ENCODE measurements at places on chromosomes 11 and 22.

- peak; percentile 59 for DNase-seq
Measured at GRCh38 chr11:124075841-124076651, 34.9 kb upstream of the OR10G7 start.

- no peak for DNase-seq
Measured at GRCh38 chr11:35305670-35306382, 113.5 kb downstream of the SLC1A2 start.

GRCh38 chr11:78595436-78596130 is 20.9 kb upstream of the NARS2 start:
- DNase-seq = no peak

DNA sequence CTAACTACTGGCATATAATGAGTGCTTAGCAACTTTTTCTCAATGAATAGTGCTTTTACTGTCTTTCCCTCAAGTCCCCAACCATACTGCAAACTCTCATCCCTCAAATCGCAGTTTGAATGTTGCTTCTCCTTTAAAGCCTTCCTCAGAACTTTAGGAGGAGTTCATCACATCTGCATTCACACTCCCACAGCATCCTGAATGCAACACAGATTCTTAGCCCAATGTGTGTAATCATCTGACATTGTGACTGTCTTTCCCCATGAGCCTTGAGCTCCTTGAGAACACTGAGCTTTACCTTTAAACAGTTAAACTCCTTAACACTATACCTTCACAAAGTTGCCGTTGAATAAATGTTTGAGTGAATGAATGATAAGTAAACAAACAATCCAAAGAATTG is 81.7 kb upstream of the FAM181B start:
- no peak for DNase-seq

DNA sequence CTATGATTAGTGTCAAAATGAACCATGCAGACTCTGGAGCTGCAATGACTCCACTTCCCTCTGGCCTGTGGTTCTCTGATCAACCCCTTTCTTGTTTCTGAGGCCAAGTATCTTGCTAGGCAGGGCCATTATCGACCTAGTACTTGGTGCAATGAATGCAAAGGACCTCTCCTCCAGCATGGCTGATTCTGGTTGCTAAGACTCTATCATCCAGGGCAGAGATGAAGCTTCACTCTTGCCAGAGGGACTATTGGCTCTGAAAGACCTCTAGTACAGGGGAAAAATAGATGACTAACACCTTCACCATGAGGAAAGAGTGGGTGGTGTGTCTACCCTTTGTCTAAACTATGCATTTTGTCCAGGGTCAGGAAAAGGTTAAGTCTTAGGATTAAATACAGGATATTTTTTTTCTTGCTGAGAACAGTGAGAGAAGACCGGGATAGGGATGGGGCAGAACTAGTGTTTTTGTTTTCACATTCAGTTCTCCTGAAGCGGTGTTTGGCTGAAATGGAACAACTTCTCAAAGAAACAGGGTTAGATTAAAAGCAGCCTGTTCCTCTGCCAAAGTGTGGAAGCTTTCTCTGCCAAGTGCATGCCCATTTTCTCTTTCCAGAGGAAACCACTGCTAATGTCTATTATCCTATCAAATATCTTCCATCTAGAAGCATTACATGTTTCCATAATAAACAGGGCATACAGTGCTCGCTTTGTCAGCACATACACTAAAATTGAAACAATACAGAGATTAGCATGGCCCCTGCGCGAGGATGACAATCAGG is 5.0 kb upstream of the MTFP1 start:
- DNase-seq = no peak

- no peak for DNase-seq
Measured at GRCh38 chr11:119415966-119416365, 7.0 kb downstream of the THY1 start.

DNA sequence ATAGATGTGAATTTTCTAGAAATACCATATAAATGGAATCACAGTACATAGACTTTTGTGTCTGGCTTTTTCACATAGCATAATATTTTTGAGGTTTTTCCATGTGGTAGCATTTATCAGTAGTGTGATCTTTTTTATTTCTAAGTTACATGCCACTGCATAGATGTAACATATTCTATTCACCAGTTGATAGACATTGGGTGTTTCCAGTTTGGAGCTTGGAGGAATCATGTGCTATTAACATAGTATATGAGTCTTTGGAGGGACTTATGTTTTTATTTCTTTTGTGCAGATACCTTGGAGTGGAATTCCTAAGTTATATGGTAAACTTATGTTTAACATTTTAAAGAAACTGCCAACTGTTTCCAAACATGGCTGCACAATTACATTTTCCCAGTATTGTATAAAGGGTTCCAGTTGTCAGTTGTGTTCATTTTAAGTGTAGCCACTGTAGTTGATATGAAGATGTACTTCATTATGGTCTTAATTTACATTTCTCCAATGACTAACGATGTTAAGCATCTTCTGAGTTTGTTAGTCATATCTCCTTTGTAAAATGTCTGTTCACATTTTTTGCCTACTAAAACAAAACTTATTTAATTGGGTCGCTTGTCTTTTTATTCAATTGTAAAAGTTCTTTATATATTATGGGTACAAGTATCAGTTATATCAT is 145.7 kb upstream of the TRPC6 start:
- DNase-seq = no peak

DNA sequence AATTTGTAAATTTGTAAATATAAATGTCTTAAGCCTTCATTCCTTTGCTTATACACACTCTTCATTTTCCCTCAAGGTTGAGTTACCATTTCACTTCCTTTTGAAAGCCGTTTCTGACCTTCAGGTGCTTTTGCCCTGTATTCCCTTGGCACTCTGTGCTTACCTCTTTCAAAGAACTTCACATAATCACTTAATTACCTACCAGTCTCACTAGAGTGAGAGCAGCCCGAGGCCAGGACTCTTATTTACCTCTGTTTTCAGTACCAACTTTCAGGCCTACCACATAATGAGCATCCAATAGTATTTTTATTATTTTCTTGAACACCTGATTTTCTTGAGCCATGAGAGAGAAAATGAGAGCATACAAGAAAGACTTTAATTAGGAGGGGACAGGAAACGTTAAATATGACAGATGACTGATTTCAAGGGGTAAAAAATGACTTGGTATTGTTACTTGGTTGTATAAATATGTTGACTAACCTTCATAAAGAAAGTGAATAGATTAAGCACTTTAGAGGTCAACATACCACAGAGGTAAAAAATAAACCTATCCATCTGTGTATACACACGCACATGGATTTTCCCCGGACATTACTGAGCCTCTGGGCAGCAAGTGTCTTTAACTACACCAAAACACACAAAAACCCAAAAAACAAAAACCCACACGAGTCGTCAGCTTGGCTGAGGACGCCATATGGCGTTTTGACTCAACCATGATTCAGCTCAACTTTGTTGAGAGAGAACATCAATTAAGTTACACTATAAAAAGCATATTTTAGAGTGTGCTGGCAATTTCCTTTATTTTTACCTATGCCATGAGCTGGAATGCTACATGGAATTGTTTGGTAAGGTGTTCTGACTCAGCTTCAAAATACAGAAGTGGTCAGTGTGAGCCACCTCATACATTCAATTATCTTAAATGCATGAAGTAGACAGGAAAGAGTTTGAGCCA is 7.6 kb downstream of the ATXN10 start:
- DNase-seq = no peak

DNA sequence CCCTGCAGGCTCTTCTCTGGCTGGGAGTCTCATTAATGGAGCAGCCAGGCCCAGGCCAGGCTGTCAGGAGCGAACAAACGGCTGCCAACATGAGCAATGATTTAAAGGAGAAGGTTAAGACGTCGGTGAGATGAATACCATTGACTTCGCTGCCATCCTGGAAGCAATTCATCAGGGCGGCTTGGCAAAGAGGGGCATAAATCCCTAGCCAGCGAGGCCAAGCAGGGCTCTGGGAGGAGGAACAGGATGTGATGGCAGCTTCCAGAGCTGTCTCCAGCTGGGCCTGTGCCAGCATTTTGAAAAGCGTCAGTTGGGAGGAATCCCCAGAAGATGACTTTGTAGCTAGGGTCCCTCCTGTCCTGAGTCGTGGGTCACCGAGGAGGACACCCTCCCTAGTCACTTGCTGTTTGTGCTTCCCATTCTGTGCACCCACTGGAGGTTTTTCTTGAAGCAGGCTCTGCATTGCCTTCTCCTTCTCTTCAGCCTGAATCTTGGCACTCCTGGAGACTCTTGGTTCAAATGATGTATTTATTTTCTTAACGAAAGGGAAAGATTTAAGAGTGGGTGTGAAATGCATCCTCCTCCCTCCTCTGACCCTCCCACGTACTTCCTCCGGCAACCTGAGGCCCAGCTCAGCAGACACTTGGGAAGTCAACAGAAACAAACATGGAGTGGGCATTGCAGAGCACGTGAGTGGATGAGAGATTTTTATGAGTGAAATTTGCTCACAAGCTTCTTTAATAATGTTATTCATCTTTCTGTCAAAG is 476.3 kb upstream of the CADM1 start:
- no peak for DNase-seq

- no peak for DNase-seq
Measured at GRCh38 chr11:86743223-86744118, 56.9 kb upstream of the PRSS23 start.

DNA sequence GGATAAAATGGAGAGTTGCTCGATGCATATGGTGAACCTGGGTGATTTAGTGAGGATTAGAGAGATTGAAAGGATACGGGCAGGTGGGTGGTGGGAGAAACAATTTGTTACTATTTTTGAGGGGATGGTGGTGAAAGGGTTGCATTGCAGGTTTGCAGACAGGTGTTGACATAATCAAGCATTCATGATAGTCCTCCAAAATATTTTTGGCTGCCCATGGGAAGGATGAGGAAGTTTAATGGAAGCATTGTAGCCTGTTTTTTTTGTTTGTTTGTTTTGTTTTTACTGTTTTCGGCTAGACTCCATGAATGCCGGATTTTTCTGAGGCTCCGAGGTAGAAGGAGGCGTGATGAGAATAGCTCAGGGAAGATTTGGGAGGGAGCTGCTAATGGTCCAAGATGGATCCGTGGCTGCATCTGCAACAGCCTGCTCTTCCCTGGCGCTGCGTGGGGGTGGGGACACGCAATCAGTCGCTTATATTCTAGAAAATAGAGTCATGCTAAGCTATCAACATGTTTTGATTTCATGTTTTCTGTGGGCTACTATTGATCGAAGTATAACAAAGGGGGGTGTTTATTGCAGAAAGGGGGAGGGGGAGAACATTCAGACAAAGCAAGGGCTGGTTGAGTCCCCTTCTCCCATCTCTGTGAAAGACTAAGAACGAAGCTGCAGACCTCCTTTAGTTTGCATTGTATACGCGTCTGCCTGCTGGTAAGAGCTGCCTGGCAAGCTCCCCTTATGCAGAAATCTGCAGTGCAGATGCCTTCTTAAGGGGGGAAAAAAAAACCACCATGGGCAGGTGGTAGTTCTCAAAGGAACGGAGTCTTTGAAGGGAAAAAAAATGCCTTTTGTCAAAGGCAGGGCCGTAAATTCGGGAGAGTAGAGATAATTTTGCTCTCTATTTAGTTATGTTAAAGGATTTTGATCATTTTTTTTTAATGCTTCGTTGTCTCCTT is 1.0 kb downstream of the RTN3 start:
- DNase-seq = no peak

DNA sequence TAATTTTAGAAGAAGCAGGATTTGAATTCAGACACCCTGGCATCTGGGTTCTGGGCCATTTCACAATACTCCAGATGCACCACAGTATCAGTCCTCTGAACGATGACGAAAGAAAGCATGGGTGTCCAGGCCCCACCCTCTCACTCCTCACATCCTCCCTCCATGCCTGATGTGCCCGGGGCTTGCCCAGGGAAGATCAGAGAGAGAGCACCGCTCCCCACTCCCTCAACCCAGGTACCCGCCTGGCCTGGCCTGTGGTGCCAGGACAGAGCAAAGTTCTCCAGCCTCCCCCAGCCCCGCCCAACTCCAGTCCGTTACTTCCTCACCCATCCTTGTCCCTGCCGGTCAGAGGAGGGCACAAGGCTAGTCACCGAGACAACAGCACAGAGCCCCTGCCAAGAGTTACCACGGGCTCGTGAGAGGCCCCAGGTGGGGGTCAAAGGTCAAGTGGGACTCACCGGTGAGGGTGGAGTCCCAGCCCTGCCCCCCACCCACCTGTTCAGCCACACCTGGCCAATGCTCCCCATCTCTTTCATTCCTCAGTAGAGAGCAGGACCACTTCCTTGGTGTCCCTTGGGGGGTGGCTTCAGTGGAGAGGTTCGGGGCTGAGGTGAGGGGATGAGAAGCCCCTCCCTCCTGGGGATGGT is 8.1 kb downstream of the BCL9L start:
- DNase-seq = no peak

DNA sequence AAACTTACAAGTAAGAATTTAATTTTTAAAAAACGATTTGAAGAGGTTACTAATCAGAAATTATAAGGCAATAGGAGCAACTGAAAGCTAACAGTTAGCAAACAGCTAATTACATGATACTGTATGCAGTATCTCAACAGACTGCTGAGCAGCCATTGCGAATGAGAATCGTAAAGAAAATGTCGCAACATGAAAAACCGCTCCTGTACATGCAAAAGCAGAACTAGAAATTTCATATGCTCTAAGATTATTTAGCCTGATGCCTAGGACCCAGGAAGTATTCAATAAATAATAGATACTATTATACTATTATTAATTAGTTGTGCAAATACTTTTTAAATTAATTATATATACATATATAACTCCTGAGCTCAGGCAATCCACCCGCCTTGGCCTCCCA is 48.7 kb upstream of the EP300 start:
- DNase-seq = no peak

DNA sequence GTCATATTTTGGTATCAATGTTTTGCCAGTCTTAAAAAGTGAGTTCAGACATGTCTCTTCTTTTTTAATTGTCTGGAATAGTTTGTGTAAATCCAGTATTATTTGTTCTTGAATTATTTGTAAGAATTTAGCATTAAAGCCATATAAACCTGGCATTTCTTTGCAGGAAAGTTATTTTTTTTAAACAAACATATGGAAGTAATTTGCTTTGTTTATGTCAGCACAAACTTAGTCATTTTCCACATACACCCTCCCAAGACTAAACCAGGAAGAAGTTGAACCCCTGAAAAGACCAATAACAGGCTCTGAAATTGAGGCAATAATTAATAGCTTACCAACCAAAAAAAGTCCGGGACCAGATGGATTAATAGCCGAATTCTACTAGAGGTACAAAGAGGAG is 9.1 kb upstream of the CCDC81 start:
- DNase-seq = no peak

All from amygdala (tissue), 56 donors.